Omental fat pad (tissue), 4 donors: ENCODE measurements at places on chromosomes 3 and 15.

- DNase-seq = no peak
Observed at GRCh38 chr3:12489368-12489767, 5.1 kb downstream of the TSEN2 start.

DNA sequence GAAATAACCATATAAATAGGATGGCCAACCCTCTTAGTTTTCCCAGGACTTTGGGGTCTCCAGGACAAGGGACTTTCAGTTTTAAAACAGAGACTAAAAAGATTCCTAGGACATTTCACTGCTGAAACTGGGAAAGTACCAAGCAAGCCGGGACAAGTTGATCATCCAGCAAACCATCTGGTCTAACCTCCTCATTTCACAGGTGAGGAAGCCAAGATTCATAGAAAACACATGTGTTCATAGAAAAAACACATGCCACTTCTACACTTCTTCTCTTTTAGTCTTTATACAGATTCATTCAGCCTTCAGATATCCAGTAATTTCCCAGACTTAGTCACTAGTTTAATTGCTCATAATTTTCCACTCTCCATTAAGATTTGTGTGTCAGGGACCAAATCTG is 165.6 kb upstream of the CCDC54 start:
- no peak for DNase-seq

DNA sequence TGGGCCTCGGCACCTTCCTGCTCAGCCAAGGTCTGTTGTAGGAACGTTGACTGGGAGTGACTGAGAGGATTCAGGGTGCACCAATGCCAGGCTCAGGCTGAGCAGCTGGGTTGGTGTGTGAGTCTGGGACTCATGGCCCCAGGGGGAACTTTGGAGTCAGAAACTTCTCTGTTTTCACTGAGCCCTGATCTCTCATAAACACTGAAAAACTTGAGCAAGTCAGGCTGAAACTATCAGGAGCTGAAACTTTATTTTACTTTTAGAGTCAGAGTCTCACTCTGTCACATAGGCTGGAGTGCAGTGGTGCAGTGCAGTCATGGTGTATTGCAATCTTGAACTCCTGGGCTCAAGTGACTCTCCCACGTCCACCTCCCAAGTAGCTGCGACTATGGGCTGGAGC is 3.0 kb downstream of the TRAK1 start:
- DNase-seq = no peak

- DNase-seq = no peak
Observed at GRCh38 chr3:63960048-63960711, 48.0 kb upstream of the SCAANT1 start.

DNA sequence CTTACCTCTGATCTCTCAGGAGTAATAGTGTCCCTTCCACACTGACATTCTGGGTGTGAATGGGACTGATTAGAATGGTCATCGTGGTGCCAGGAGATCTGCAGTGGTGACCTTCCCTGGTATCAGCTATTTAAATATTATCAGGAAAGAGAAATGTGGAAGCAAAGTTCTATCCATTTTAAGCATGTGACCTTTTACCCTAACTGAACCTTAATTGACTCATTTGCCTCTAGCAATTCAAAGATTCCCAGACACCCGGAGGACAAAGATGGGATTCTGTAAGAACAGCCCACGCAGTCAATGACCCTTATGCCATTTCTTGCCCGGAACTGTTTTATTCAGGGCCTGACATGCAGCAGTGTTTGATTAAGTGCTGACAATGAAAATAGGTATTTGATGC is 10.3 kb downstream of the LIPC start:
- DNase-seq = no peak

GRCh38 chr3:142706321-142707127 is 17.3 kb upstream of the TRPC1 start:
- DNase-seq = no peak

- no peak for DNase-seq
Observed at GRCh38 chr3:138493804-138494606, 59.6 kb downstream of the ESYT3 start.

GRCh38 chr3:8619548-8619947 is 25.1 kb downstream of the SSUH2 start:
- no peak for DNase-seq

DNA sequence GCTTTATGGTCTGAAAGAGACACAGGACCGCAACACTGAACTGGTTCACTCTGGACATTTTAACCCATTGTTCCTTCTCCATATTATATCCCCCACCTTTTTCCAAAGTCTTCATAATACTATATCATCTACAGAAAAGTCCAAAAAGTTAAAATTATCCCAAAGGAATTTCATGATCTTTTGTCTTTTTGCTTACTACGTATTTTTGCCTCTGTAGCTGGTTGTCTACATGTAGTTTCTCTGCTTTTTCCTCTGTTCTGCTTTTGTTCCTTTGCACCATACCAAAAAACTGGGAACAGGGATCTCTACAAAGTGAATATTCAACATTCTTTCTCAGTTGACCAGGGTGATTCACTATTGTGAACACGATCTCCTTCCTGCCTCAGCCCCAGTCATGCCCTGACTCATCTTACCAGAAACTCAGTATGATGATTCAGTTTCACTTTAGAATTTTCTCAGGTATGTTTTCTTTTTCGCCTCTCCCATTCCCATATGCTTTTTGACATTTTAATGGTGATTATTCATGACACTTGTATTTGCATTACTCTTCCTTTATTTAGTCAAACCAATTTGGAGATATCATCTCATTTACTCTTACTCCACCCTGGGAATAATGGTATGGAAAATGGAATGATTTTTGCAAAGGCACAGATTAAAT is 14.5 kb downstream of the EMC4 start:
- no peak for DNase-seq

DNA sequence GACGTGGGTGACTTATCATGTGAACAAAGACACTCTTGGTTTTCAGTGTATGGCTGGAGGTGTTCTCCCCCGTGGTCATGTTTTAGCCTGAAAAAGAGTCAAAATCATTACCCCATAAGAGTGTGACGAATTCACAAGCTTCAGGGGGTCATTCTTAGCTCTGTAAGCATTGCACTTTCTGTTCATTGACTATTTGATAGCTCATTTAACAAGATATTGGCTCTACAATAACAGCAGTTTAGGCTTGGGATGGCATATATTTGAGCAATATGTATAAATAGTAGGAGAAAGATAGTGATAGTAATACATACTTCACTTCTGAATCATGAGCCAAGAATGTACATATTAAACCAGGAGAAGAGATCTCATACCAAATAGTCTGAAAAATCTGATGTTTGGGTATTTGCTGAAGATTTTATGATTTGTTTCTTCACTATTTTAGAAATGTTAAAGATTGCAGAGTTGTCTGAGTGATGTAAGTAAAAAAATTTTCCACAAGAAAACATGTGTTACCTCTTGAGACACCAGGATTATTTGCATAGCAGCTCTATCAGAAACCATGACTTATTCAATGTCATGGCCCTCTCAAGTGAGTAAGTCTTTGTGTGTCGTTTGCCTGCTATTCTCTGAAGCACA is 996.0 kb downstream of the OTOL1 start:
- DNase-seq = no peak

DNA sequence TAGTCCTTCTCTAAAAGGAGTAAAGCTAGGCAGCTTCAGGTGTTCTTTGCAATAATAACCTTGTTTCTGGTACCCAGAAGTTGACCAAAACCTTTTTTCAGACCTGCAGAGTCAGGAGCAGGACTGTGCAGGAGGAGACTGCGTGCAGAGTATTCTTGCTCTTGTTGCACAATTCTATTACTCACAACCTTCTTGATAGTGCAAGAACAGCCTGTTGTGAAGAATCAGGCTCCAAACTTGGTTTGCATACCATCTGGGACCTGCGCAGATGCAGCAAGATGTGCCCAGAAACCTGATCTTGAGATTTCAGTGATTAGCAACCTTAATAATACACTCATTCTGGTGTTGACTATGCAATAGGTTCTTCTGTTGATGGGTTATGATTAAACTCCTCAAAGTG is 111.9 kb downstream of the ATG7 start:
- no peak for DNase-seq

DNA sequence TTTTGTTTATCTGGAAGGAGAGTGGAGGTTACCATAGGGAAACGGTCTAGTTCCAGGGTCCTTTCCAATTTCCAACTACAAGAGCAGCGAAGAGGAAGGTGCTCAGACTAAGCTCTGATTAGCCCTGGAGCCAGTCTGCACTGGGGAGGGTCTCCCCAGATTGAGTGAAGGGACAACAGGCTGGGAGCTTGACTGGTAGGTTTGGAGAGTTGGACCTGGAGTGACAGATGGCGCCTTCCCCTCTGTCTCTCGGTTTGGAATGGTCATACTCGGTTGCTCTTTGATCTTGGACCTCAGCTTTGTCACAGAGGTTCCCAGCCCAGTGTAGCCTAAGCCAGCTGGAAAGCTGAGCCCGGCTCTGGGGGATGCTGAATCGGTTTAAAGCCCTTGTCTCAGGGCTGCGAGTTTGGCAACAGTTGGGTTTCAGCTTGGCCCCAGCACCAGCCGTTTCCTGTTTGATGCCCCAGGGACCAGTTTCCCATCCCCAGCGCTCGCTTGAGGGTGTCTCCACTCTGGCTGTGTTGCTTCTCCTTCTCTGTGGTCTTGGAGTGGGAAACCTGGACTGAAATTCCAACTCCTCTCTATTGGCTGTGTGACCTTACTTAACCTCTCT is 53.1 kb upstream of the ULK4 start:
- no peak for DNase-seq

- no peak for DNase-seq
Observed at GRCh38 chr3:46214751-46215352, 6.7 kb upstream of the CCR1 start.

- no peak for DNase-seq
Observed at GRCh38 chr3:189790658-189791057, 159.5 kb downstream of the TP63 start.

DNA sequence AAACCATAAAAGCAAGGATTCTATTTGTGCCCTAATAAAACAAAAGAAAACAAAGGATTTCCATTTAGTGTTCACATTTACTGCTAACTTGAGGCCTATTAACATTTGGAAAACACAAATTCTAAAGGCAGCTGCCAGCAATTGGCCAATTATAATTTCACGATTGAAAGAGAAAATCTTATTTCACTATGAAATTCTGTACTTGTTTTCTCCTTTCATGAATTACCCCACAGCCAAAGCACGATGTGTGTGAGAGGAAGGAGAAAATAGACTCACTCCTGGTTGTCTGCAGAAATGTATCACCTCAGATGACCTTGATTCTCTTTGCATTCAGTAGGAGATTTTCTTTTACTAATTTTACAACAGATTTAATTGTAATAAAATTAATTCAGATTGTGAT is 242.8 kb upstream of the GBE1 start:
- DNase-seq = no peak

- DNase-seq = no peak
Observed at GRCh38 chr3:87397211-87397610, 120.8 kb upstream of the POU1F1 start.

DNA sequence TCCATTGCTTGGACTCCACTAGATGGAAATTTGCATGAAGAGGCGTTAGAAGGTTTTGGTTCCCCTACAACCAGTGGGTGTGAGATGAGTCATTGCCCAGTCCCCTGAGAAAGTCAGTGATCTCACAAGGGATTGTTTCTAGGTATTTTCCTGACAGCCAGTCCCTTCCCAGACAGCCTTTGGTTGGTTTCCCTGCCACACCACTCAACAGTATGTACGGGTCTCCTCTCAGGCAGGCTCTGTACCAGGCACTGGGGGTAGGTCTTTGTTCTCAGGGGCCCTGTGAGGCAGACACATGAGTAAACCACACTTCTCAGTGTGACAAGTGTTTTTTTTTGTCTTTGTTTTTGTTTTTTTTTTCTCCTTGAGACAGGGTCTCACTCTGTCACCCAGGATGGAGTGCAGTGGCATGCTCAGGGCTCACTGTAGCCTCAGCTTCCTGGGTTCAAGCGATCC is 4.0 kb downstream of the LAMP3 start:
- DNase-seq = no peak

- no peak for DNase-seq
Observed at GRCh38 chr3:57587905-57588304, 9.2 kb downstream of the ARF4 start.

DNA sequence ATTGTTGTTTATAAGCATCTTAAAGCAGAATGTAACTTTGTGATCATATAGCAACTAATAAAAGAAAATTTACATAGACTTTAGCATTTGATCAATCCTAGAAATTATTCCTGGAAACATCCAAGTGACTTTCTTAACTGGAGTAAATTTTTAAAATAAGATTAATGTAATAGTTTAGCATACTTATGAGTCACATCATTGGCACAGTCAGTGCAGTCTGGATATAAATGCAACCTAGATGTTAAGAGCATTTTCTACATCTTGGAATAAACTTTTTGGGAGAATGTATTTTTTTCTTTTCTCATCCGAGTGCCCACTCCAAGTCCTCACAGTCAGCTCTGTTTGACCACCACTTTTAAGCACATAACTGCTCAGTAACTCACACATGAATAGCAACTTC is 324.6 kb upstream of the PLSCR5 start:
- no peak for DNase-seq

- no peak for DNase-seq
Observed at GRCh38 chr3:146589899-146590508, 15.1 kb downstream of the PLSCR5 start.

DNA sequence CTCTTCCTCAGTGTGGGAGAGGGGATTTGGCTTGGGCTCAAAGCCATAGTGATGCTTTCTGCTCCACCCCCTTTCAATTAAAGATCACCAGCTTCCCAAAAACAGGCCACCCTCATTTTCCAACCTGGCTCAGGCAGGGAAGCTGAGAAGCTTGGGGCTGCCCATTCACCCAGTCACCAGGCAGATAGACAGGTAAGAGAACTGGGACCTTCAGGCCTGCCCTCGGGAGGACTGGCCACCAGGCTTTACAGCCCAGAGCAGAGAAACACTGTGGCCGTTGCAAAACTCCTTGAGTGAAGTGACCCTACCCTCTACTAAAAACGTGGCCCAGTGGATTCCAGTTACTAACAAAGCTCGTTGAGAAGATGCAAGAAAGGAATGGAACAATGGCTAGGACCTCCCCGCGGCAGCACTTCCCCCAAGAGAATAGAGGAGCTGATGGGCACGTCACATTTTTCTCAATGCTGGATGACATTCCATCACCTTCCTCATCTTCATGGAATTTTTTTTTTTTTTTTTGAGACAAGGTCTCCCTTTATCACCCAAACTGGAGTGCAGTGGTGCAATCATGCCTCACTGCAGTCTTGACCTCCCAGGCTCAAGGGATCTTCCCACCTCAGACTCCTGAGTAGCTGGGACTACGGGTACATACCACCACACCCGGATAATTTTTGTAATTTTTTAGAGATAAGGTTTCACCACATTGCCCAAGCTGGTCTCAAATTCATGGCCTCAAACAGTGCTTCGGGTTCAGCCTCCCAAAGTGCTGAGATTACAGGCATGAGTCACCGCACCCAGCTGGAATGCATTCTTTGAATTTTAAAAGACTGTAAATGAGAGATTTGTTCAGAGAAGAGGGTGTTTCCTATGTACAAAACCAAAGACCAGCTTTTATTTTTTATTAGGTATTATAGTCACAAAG is 37.9 kb downstream of the LIPC start:
- DNase-seq = no peak

DNA sequence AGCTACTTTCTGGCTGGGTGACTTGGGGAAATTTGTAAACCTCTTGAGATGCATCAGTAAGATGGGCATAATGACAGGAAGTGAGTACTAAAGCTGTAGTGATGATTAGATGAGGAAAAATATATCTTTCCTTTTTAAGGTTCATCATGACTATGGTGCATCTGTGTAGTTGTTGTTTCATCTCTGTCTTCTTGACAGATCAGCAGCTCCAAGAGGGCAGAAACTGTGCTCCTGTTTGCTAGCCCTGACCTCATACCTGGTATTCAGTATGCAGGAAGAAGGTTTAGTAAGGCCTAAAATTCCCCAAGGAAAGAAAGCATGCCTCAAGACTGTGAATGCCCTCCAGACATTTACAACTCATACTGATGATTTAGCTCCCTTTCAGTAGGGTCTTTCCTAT is 82.5 kb upstream of the PSMD6 start:
- no peak for DNase-seq
